ENCODE measurements at places on chromosomes 1 and 21. TPM values are rescaled to one million over a fixed set of nuclear protein-coding genes. Genes with fewer than 3 reads are reported as not detected.

MCOLN3 gene
- total RNA-seq: 0.10 TPM

DNA sequence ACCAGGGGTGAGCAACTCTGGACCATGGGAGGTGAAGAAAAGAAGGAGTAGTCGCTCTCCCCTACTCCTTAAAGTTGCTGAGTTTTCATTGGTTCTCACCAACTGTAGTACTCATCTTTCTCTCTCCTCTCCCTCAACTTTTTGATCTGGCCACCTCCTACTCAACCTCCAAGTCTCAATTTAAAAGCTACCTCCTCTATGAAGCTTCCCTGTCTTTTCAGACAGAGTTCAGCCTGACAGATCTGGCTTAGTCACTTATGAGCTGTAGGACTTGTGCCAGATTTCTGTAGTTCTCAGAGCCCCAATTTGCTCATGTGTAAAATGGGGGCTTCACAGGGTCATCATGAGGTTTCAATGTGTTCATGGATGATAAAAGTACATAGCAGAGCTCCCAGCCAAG lies 34.5 kb upstream of the HTR1D start:
- no peaks in the 10 kb centered on the region for H3K4me1 ChIP-seq
- H3K27ac ChIP-seq: no peak overlapping the region
- no peak overlapping the region for H3K4me3 ChIP-seq
- peaks cover 8% of the 10 kb centered on the region for H3K27me3 ChIP-seq

DNA sequence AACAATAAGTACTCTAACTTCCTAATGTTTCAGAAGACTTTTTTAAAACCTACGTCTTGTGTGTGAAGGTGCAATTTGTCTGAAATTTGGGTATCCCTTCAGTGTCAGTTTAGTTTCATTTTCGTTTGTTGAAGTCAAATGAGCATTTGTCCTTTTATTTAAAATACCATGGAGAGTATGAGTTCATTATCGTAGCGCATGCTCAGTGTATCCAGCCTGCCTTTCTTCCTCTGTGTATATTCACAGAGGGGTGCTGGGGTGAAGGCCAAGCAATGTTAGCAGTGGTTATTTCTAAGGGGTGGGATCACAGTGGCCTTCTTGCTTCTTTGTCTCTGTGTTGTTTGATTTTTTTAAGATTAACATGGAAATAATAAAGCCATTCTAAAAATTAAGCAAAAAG lies 43.2 kb downstream of the CNN3 start:
- H3K27me3 ChIP-seq: no peaks in the 10 kb centered on the region
- no peak overlapping the region for H3K4me3 ChIP-seq
- H3K36me3 ChIP-seq: no peaks in the 10 kb centered on the region
- H3K27ac ChIP-seq: no peak overlapping the region
- no peaks in the 10 kb centered on the region for H3K4me1 ChIP-seq

DNA sequence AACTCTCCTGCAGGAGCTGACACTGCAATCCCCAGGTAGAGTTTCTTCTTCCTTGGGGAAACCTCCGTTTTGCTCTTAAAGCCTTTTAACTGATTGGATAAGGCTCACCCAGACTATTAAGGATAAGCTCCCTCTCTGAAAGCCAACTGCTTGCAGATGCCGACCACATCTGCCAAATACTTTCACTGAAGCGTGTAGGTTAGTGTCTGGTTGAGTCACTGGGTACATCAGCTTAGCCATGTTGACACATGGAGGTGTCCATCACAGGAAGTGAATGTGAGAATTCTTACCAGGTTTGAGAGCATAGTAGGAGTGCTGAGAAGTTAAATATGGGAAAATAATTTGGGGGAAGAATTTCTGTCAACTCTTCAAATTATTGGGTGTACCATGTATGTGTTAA lies 202.0 kb downstream of the AJAP1 start:
- H3K27ac ChIP-seq: no peak overlapping the region
- DNase-seq: no peak
- H3K27me3 ChIP-seq: no peaks in the 10 kb centered on the region
- H3K4me3 ChIP-seq: no peak overlapping the region
- H3K4me1 ChIP-seq: no peaks in the 10 kb centered on the region

DNA sequence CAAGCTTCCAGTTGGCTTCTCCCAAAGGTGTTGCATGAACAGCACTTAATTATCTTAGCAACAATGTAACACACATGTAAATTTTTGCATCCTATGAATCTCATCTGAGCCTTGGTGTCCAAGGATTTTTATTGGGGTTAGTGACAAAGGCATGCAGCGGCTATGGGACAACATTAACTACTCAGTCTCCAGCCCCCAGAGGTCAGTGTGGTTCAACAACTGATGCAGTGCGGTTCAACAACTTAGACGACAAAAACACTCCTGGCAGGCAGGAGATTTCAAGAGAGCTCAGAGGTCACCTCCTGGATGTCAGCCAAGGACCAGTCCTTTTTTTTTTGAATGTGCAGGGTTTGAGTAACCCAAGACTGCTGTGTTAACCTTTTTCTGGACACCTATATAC lies 77.5 kb upstream of the HMCN1 start:
- no peaks in the 10 kb centered on the region for H3K4me1 ChIP-seq
- DNase-seq: no peak
- no peak overlapping the region for H3K27ac ChIP-seq
- no peaks in the 10 kb centered on the region for H3K27me3 ChIP-seq
- H3K36me3 ChIP-seq: no peaks in the 10 kb centered on the region

Data from B cell (primary cell).